ENCODE measurements at places on chromosomes 3 and 15.

- ATAC-seq, result peak; percentile 21
These were observed 18.3 kb downstream of the LMCD1 start for GRCh38 chr3:8519774-8520448.

DNA sequence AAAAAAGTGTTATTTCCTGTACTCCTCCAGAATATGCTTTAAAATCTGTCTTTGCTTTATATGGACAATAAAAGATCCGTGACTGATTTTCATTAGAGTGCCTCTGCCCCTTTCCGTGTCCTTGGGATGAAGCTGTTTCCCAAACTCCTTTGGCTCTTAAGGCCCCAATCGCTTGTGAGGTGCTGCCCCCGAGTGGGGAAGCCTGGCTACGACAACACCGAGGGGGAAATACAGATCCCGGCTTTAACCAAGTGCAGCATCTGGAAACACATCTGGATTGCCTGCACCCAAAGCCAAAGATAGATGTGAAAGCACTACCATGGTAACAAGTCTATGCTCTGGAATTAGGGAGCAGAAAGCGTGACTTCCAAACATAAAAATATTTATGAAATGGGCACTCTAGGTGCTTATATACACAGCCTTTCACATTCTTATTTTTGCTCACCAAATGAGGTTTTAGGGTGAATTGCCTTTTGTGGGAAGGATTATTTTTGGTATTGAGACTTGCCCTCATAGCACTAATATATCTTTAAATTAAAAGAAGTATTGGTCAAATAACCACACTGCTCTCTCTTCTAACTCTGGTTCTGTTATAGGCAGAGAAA is 40.6 kb upstream of the ADCY5 start:
- peak; percentile 93 for ATAC-seq

DNA sequence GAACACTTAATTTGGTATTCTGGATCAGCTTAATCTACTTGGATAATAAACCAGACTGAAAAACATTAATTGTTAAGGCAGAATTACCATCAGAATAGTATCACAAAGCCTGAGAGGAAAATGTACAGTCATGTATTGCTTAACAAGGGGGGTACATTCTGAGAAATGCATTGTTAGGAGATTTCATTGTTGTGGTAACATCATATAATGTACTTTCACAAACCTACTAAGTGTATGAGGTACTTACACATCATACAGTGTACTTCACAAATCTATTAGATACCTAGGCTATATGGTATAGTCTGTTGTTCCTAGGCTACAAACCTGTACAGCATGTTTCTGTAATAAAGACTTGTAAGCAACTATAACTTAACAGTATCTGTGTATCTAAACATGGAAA is 68.2 kb downstream of the NBEAL2 start:
- no peak for ATAC-seq

- ATAC-seq, result no peak
These were observed 278.6 kb downstream of the NLGN1 start for GRCh38 chr3:173676094-173676493.

- ATAC-seq, result no peak
These were observed 681.0 kb downstream of the DIPK2A start for GRCh38 chr3:144652573-144652972.

DNA sequence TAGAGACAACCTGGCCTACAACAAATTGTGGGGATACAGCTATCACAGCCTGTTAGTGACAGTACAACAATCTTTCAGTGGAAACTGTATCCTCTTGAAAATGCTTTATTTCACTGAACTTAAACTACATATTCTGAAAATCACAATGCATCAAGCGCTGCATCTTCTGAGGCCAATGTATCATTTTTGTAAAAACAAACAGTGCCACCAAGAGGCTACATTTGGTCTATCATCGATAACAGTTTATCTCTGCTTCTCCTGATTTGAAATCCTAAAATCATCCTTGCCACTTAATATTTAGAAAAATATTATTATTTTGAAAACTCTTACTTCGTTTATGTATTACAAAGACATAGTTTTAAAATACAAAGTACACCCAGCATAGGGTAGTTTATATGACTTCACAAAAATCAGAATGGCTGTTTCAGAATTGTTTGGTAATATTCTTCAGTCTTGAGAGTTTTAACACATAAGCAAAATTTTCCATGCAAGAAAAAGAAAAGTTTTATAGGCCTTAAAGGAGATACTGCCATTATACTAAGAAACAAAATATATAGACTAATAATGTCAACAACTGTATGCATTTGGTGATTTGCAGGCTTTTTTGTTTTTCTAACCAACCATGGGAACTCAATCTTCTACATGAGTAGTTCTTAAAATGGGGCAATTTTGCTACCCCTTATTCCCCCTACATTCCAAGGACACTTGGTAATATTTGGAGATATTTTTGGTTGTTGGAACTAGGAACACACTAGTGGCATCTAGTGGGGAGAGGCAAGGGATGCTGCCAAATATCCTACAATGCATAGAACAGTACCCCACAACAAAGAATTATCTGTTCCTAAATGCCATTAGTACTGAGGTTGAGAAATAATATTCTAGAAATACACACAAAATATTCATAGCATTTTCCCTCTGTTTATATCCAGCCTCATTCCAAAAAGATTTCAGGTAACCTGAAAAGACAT is 42.3 kb downstream of the WDR72 start:
- peak; percentile 65 for ATAC-seq

- ATAC-seq, result peak; percentile 72
These were observed 178.8 kb downstream of the NSMCE3 start for GRCh38 chr15:29090617-29091466.

DNA sequence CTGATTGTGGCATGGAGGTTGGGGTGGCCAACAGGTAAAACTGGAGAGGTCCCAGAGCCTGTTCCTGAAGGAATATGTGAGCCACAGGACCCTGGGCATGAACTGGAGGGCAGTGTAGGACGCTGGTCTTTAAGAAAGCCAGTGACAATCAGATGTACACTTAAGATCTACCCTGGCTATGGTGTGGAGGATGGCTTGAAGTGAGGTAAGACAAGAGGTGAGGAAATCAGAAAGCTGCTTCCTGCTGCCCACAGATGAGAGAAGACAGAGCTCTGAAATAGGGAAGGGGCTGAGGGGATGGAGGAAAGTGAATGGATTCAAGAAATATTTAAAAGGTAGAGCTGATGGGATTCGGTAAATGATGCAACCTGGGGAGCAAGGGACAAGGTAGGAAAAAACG is 22.7 kb upstream of the KLHL6 start:
- ATAC-seq, result no peak

GRCh38 chr15:52105846-52106245 is 6.7 kb downstream of the BCL2L10 start:
- ATAC-seq, result no peak

DNA sequence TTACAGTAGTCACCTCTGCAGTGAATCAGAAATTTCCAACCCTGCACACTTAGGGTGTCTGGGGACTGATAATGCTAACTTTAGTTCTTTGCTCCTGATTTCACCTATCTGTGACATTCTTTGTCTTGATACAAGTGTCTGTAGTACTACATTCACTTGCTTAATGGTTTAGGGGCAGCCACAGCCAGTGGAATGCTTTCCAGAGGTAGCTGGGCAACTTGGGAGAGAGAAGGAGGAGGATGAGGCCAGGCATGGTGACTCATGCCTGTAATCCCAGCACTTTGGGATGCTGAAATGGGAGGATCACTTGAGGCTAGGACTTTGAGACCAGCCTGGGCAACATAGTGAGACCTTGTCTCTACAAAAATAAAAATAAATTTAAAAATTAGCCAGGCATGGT is 8.5 kb downstream of the BAHD1 start:
- peak; percentile 61 for ATAC-seq

GRCh38 chr3:107524326-107524840 is 1.6 kb downstream of the BBX start:
- no peak for ATAC-seq

GRCh38 chr15:63595688-63596087 is 1.5 kb upstream of the FBXL22 start:
- ATAC-seq, result no peak

DNA sequence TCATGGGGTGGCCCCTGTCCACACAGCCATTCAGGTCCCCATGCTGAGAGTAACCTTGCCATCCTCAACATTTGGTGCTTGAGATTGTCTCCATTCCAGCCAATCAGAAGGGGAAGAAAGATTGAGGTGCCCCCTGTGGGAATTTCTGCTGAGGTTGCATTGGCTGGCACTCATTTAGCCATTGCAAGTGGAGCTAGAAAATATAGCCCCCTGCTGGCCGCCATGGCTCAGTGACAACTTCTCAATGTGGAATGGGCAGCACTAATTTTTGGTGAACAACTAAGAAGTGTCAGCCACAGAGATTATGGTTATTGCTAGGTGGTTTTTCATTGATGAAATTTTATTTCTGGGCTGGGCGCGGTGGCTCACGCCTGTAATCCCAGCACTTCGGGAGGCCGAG is 22.0 kb downstream of the COL6A6 start:
- peak; percentile 57 for ATAC-seq

GRCh38 chr15:96887730-96888129 is 557.2 kb downstream of the NR2F2 start:
- no peak for ATAC-seq

DNA sequence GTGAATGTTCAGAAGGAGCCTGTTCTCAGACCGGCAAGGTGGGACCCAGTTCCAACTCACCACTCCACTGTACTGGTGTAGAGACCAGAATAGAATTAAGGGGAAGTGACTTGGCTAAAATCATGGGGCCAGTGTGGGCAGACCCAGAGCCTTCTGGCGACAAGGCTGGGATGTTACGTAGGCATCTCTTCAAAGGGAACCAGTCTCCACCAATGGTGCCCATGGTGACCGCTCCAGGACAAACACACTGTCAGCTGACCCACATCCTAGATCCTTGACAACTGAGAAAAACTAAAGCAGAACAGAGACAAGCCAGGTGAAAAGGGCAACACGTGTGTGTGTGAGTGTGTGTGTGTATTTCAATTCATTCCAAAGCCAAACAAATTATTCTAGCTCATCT is 321.7 kb upstream of the FRG2C start:
- no peak for ATAC-seq

GRCh38 chr15:90558171-90558573 is 28.4 kb downstream of the CRTC3 start:
- ATAC-seq, result peak; percentile 47

- ATAC-seq, result peak; percentile 67
These were observed 19.5 kb downstream of the MESD start for GRCh38 chr15:80970018-80970657.

- peak; percentile 79 for ATAC-seq
These were observed 493.4 kb upstream of the TGFBR2 start for GRCh38 chr3:30112902-30113484.

DNA sequence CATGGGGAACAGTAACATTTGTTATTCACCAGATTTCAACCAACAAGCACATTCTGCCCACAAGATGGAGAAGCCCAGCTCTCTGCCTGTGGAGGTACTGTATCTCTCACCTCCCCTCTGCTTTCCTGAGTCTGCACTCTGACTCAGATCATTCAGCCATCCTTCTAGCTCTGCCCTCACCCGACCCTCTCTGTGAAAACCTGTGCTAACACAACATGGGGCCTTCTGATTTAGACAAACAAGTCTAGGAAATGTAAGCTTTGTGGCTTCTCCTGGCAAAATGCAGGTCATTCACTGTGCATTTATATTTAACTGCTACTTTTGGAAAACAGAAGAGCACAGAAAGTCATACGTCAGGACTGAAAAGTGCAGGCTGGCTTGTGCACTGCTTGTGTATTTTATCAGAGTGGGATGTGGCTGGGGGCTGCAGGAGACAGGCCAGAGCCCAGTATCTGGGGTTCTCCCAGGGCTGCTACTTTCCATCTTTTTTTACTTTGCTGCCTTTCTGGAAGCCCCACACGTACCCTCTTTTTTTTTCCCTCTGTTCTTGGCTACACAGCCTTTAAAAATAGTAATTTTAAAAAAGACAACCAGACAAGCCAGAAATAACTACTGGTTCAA is 50.8 kb downstream of the SUSD5 start:
- peak; percentile 74 for ATAC-seq

GRCh38 chr3:45582430-45582829 is 12.1 kb upstream of the LIMD1 start:
- ATAC-seq, result peak; percentile 66

DNA sequence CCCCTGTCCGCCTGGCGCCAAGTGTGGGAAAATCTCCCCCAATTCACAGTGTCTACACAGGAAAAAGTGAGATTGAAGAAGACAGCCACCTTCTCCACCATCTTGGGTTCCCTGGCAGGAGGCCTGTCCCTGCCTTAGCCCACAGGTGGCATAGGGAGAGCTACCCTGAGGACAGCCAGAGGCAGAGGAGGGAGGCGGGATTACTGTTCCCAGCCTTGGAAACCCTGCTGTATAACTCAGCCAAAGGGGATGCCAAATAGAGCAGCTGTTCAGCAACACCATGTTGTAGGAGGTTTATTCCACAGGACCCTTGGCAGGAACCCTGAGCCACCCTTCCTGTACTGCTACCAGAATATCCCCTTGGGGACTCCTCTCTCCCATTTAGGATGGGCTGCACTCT is 54.8 kb downstream of the PAK2 start:
- no peak for ATAC-seq

GRCh38 chr3:146350852-146351251 is 99.9 kb upstream of the PLSCR4 start:
- ATAC-seq, result no peak

- no peak for ATAC-seq
These were observed 285.8 kb upstream of the LMCD1 start for GRCh38 chr3:8215821-8216220.

GRCh38 chr3:178002113-178002512 is 534.1 kb upstream of the KCNMB2 start:
- no peak for ATAC-seq

DNA sequence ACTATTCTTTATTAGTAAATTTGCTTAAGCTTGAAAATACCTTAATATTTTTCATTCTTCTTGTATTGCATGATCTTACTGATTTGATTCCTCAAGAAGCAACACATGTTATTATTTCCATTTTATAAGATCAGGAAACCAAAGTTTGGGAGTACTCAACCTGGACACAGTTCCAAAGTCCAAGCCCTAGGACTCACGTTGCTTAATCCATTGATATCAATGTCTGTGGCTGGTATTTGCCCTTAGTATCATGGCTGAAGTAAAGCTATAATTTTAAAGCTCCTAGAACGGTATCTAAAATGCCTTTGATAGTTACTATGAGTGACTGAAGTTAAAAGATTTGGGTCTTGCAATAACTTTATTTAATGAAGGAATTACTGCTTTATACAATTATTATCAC is 1045.3 kb downstream of the TUSC7 start:
- ATAC-seq, result no peak

DNA sequence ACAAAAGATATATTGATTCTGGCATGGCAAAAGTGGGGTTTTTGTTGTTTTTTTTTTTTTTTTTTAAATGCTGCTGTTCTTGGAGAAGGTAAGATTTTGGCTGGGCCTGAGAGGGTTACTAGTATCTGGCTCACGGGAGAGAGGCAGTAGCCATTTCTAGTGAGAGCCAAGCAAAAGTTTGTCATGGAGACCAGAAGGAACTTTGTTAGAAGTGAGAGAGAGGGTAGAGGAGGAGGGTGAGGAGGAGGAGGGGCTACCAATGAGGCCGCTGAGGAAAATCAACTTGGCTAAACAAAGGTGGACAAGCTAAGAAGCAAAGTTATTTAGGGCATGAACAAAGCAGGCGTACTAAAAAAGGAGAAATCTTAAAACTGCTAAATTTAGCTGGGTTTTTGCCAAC is 48.9 kb upstream of the STRIT1 start:
- ATAC-seq, result no peak
